ENCODE measurements at places on chromosomes 5 and 9.

GRCh38 chr9:136204838-136205706 is at the start of gene LHX3:
Gene LHX3 (minus strand): TSS chr9:136205128. CDS start chr9:136205012, 116 bp downstream.
- DNase-seq, result peak; percentile 69

GRCh38 chr5:151737431-151737830 is 21.0 kb downstream of the ATOX1 start:
- no peak for DNase-seq

GRCh38 chr5:15600035-15600434 is 100.1 kb downstream of the FBXL7 start:
- DNase-seq, result no peak

DNA sequence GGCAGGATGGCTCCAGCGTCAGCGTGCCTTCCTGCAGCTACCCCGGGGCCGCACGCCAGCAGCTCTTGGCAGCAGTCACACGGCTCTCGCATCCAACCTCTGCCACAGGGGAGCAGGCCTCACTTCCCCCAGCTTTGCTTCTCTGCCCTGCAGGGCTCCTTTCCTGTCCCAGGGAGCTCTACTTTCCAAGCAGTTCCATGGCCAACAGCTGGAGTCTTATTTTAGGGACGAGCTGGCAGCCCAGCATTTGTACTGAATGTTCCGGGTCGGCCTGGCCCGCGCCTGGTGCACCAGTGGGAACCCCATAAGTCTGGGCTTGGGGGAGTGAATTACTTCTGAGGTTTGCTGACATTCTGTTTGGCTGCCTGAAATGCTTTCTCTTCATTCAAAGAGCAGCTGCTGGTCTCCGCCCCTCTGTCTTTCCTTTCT is 34.6 kb downstream of the GADD45G start:
- no peak for DNase-seq

DNA sequence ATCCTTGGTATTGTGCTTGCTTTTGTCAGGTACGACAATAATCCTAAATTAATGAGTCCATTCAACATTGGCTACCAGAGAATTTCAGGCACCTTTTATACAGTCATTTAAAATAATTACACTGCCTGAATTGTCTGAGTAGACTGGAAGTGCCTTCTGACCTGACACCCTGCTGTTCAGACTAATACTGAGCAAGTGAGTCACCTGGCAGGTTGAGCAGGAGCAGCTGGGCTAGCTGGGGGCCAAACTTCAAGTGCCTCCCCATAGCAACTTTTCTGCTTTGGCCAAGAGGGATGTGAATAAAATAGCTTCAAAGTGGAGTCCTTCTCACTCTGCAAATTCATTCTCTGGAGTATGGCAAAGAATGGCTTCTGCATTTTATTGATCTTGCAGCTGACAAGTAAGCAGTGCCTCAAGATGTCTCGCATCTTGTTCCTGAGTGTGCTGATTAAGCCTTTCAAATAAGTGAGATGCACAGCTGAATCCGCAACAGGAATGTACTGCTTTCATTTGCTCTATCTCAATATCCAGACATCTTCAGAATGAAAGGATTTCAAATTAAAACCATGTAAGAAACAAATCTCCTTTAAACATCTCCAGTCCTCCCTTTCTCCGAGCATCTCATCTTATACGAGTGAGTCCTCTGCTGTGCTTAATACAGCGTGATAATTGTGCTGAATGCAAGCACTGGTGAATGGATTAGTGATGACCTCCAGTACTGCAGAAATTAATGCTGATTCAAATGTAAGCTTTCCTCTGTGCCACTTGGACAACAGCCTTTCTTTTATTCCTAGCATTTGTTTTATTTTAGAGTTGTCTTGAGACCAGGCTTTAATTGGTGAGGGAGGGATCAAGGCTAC is 271.2 kb downstream of the EDIL3 start:
- no peak for DNase-seq
